Muscle of leg (tissue), 16 donors: ENCODE measurements at places on chromosomes 12 and 14.

DNA sequence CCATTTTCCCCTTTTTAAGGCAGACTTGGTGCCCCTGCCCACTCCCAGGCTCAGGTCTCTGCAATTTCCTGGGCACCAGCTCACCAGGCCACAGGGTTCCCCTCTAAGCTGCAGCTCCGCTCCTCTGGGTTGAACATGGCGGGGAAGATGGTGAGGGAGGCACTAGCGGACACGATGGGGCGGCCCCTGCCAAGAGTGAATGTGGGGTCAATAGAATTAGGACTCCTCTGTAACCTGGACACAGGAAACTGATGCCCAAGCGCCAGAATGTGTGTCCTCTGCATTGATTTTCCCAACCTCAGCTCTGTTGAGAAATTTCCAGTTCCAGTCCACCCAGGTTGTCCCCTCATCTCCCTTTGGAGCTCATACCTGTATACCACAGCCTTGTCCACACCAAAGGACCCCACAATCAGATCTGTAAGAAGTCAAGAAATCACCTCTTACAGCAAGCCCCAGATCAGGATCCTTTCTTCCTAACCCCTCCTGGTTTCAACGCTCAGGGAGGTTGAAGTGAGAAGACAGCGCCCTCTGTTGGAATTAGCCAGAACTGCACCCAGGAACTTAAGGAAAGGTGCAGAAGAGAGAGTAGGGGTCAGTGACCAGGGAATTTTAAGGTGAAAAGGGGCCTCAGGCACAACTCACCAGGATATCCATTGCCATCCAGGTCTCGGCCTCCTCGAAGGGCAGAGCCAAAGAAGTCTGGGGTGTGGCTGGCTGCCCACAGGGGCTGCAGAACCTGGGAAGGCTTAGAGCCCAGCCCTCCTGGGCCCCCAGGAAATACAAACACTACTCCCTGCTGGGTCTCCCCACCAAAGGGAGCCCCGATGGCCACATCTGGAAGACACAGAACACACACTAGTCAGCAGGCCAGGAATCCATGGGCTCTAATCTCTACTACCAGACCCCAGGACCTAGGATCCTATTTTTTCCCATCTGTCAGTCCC lies 14.7 kb downstream of the ITGA5 start:
- no peak overlapping the region for H3K27ac ChIP-seq
- H3K36me3 ChIP-seq = peaks cover 91% of the 10 kb centered on the region
- DNase-seq = no peak

- H3K27me3 ChIP-seq = no peaks in the 10 kb centered on the region
- no peak overlapping the region for H3K4me3 ChIP-seq
- H3K36me3 ChIP-seq = no peaks in the 10 kb centered on the region
- no peaks in the 10 kb centered on the region for H3K4me1 ChIP-seq
- DNase-seq = no peak
- H3K27ac ChIP-seq = no peak overlapping the region
Observed at GRCh38 chr12:77600468-77600843, 230.2 kb upstream of the NAV3 start.

DNA sequence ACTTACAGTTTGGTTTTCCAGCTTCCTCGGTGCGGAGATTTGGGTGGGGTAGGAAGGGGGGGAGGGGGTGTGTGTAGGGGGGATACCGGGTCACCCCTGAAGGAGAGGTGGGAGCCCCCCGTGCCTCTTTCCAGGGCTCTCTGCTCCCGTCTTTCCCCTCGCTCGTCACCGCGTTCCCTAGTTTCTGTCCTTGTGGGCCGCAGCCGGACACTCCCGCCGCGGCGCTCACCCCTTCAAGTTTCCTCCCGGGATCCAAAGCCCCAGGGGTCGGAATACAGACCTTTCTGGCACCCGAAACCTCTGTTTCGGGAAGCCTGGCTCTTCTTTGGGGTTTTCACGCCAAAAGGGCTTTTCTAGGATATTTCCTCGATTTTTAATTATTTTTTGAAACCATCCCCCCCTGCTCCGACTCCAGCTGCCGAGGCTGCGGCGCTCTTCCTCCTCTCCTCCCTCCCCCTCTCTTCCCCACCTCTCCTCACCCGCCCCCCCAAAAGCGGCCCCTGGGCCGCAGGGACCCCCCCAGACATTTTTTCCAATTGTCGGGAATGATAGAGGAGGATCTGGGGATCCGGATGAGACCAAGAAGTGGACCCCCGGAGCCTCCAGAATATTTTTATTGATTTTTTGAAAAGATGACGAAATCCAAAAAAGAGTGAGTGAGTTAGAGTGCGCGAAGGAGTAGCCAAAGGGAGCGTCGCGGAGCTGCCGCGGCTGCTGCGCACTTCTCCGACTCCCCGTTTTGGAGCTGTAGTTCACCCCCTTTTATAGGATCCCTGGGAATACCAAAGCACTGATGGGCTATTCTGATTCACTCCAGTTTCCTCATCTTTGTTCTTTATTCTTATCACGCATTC lies 1.7 kb downstream of the CCND2 start:
- H3K4me3 ChIP-seq = peak overlapping the region; percentile 63
- peaks cover 65% of the 10 kb centered on the region for H3K4me1 ChIP-seq
- peaks cover 42% of the 10 kb centered on the region for H3K36me3 ChIP-seq
- peak; percentile 61 for DNase-seq
- peaks cover 13% of the 10 kb centered on the region for H3K27me3 ChIP-seq

- H3K36me3 ChIP-seq = no peaks in the 10 kb centered on the region
- peaks cover 2% of the 10 kb centered on the region for H3K4me1 ChIP-seq
- DNase-seq = no peak
Observed at GRCh38 chr12:27922531-27923139, 49.9 kb downstream of the PTHLH start.

GRCh38 chr14:61174987-61175386 lies 106.2 kb downstream of the TMEM30B start:
- no peak for DNase-seq
- H3K4me3 ChIP-seq = no peak overlapping the region
- H3K27ac ChIP-seq = no peak overlapping the region
- no peaks in the 10 kb centered on the region for H3K4me1 ChIP-seq
- H3K27me3 ChIP-seq = no peaks in the 10 kb centered on the region

GRCh38 chr12:75341873-75342272 lies 7.4 kb downstream of the GLIPR1L1 start:
- H3K36me3 ChIP-seq = no peaks in the 10 kb centered on the region
- H3K4me1 ChIP-seq = no peaks in the 10 kb centered on the region
- DNase-seq = no peak
- H3K27ac ChIP-seq = no peak overlapping the region

DNA sequence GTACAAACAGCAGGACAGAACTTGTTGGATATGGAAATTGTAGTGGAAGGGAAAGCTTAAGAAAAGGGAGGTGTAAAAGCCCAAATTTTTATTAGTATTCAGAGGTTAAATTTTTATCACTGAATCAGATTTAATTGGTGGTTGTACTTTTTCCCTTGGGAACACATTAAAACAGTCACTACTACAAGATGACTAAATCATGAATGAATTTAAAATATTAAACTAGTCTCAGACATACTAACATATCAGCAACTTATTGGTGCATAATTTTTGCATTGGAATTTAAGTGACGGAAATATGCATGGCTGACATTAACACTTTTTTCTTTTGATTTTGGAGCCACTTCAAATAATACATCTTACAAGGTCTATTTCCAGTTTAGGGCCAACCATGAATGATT lies 27.6 kb downstream of the SAMD4A start:
- H3K27me3 ChIP-seq = no peaks in the 10 kb centered on the region
- no peak overlapping the region for H3K27ac ChIP-seq
